NCI-H187 (cell line): ENCODE measurements at places on chromosomes 2 and 18.

- no peak for DNase-seq
Observed at GRCh38 chr2:25804338-25804737, 73.9 kb downstream of the ASXL2 start.

- DNase-seq, result no peak
Observed at GRCh38 chr2:37005118-37005868, 39.0 kb upstream of the STRN start.

GRCh38 chr2:232296776-232297525, 81.6 kb upstream of the ALPP start:
- DNase-seq, result no peak

DNA sequence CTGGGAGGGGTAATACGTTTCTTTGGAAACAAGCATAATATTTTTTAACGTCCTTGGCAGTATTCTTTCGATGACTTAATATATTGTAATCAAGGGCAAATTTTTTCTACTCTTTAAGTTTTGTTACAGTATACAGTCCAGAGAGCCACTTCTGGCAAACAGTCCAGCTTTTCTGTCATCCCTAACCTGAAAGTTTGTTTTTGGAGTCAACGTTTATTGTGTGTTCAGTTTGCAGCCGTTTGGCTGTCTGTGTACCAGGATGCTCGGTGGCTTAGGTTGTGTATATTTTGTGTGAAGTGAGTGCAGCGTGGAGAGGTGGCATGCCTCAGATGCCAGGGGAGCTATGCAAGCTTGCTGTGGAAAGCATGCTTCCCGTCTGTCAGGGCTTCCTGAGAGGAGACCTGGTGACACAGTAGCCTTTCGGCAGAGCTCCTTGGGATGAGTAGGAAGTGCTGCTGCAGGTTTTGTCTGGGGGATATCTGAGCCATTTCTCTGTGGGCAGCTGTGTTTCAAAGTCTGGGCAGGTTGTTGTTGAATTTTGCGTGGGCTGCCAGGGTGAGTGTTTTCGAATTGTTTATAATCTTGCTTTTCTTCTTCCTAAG, 14.7 kb downstream of the MAP3K20 start:
- no peak for DNase-seq

GRCh38 chr2:134079373-134079772, 174.5 kb upstream of the MGAT5 start:
- no peak for DNase-seq
